Stimulated activated CD4-positive, alpha-beta T cell treated with anti-CD3 and anti-CD28 coated beads, Interleukin-15, amount 100 ng/mL, for 48 hours (primary cell): ENCODE measurements at places on chromosomes 5 and 9.

GRCh38 chr5:91077623-91078022 lies 305.5 kb downstream of the ARRDC3 start:
- no peak for DNase-seq

DNA sequence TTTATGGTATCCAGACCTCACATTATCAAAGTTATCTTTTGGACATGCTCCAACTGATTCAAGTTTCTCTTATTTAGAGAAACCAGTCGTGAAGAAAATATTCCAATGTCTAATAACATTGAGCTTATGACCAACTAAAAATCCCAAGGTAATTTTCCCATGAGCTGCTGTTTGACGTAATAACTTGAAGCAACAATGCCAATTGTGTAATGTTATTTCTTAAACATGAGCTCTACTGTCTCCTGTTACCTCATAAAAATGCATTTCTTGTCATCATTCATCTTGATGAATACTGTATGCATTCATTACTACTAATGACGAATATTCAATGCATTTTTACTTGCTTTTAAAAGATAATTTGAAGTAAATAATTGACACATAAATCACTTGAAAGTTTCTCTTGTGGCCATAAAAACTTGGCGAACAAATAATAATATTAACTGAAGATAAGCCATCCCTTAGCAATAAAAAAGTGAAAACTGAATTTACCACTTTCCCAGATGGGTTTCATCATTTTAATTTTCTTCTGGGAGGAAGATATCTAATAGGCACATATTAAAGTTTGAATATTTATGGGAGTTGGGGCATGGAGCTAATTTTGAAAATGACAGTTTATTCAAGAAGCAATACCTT lies 424 bp upstream of the MARCOL start:
- DNase-seq: no peak

DNA sequence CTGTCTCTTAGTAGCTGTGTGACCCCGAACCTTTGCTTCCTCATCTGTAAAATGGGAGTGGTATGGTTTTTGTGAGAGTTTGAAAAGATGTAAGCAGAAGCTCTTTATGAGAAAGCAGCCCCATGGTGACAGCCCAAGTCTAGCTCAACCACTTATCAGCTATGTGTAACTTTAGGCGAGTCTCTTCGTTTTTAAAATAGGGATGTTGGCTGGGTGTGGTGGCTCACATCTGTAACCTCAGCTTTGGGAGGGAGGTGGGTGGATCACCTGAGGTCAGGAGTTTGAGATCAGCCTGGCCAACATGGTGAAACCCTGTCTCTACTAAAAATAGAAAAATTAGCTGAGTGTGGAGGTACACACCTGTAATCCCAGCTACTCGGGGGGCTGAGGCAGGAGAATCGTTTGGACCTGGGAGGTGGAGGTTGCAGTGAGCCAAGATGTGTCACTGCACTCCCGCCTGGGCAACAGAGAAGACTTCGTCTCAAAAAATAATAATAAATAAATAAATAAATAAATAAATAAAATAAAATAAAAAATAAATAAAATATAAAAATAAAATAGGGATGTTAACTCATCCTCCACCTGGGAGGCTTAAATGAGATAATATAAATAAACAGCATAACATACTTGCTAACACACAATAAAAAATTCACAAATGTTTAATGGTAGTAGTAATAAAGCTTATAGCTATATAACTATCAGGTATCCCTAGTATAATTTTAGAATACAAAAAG lies 71.7 kb downstream of the APBA1 start:
- no peak for DNase-seq

GRCh38 chr5:175572886-175573285 lies 85.0 kb upstream of the HRH2 start:
- no peak for DNase-seq

GRCh38 chr5:139212486-139212885 lies 14.3 kb upstream of the SIL1 start:
- no peak for DNase-seq

DNA sequence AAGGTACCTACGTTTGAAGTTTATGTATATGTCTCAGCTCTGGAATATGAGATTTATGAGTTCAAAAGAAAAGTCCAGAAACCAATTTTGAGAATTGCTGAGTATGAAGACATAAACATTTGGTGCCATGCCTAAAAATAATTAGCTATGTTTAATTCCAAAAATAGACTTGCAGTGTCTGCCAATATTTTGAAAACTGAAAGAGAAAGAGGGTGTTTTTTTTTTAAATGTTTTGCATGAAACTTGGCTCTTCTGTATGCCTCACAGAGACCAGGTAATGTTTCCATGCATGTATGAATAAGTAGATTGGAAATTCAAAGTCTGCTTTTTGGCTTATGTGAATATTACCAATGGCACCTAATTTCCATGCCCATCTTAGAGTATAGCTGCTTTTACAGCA lies 634.4 kb upstream of the C9orf72 start:
- DNase-seq: no peak

DNA sequence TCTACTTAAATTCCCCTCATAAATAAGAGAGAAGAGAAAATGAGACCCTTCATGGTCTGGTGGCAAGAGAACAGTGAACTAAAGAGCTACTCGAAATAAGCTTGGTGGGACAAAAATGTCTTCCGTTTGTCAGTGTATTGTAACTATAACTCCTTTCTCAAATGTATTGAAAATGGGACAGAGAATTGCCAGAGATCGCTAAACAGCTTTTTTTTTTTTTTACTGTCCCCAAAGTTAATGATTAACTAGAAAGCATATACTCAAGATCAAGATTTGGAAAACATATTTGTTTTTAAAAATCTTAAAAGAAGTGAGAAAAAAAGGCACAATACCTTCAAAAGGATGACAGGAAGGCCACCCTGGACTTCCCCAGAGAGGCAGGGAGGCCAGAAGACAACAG lies 206.4 kb upstream of the CTNND2 start:
- DNase-seq: no peak

GRCh38 chr5:1637639-1638481 lies 114.1 kb upstream of the LPCAT1 start:
- DNase-seq: no peak

- no peak for DNase-seq
Measured at GRCh38 chr5:134561871-134562296, 36.4 kb downstream of the JADE2 start.

- DNase-seq: no peak
Measured at GRCh38 chr5:16539169-16539666, 73.6 kb upstream of the ZNF622 start.

DNA sequence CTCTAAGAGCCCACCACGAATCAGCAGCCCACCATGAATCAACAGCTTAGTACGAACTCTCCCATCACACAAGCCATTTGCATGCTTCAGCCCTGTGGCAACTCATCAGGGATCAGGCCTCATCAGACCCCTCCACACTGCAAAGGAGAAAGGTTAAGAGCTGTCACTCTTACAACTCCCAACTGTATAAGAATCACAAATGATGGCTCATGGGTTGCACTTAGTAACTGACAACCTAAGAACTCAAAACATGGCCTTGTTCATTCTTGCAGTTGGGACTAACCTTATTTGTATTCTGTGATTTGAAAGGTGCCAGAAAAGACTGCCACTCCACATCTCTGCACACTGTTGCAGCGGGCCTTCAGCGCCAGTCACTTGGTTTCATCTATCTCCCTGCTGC lies 149.1 kb upstream of the ZNF366 start:
- no peak for DNase-seq

DNA sequence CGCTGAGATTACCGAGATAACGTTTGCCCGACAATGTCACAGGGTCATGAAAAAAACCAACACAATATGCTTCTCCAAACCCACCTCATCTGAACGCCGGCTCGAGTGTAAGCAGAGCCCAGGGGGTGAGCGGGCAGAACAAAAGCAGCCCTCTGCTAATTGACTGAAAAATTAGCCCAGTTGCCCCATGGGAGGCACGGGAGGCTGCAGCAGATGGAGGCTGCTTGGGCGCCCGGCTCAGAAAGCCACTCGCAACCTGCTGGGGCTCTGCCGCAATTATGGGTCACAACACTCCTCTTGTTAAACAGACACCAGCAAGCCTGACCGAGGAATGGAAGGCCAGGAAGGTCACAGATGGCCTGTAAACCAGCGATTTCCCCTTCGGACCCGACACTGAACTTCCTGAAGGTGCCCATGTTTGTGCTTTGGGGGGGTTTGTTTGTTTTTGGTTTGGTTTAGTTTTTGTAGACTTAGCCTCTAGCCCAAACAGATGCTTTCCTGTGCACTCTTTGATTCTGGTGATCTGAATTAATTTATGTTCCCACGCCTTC lies 104.6 kb upstream of the IRX1 start:
- DNase-seq: no peak

GRCh38 chr5:161507591-161507990 lies 38.9 kb downstream of the GABRB2 start:
- no peak for DNase-seq

- DNase-seq: no peak
Measured at GRCh38 chr9:18747595-18747994, 273.6 kb downstream of the ADAMTSL1 start.

GRCh38 chr9:93676310-93677047 lies 100.1 kb downstream of the PHF2 start:
- no peak for DNase-seq

GRCh38 chr9:90433398-90433941 lies 209.2 kb downstream of the DIRAS2 start:
- no peak for DNase-seq

- no peak for DNase-seq
Measured at GRCh38 chr5:33161421-33161820, 279.3 kb upstream of the TARS1 start.

- DNase-seq: no peak
Measured at GRCh38 chr5:97115932-97116331, 26.5 kb downstream of the LIX1 start.

DNA sequence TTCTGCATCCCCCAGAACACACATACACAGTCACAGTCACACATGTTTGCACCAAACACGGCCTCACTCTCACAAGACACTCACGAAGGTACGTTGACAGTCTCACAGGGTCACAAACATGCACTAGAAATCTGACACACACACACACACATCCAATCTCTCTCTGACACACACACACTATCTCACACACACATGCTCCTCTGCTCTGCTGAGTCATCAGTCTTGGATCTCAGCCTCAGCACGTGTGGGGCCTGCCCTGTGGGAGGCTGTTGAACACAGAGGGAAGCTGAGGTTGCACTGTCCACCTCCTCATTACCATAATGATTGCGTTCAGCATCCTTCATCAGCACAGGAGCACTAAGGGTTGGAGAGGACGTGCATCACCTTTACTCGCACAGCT lies 188.8 kb downstream of the MTRR start:
- no peak for DNase-seq

GRCh38 chr9:91835216-91835615 lies 114.8 kb downstream of the ROR2 start:
- DNase-seq: no peak

DNA sequence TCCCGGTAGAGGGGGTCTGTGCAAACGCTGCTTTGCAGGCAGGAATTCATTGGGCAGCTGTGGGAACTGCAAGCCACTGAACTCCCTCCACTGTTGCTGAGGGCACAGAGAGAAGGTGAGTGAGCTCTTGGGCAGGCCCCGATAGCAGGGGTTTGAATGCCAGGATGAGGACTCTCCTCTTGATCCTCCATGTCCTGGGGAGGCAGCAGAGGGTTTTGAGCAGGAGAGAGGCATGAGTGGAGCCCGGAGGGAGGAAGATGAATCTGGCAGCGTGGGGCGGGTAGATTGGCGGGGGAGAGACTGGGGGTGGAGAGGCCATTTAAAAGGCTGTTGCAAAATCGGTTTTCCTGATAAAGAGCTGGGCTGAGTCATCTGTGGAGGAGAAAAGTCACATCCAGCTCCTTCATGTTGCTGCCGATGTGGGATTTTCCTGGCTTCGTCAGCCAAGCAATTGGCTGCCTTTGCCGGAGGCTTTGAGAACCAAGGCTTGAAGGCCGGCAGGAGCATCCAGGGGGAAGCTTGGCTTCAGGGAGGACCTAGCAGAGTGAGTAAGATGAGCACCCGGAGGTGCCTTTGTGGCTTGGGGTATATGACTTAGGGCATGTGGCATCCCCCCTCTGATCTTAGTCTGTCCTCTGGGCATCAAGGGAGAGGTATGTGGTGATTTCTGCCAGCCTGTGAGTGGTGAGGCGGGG lies at the start of gene SYNPO:
TSS of gene SYNPO (plus strand) at position 350 of the 695 bp plus-strand sequence. CDS start 7,616 bp downstream, outside the sequence.
- no peak for DNase-seq

DNA sequence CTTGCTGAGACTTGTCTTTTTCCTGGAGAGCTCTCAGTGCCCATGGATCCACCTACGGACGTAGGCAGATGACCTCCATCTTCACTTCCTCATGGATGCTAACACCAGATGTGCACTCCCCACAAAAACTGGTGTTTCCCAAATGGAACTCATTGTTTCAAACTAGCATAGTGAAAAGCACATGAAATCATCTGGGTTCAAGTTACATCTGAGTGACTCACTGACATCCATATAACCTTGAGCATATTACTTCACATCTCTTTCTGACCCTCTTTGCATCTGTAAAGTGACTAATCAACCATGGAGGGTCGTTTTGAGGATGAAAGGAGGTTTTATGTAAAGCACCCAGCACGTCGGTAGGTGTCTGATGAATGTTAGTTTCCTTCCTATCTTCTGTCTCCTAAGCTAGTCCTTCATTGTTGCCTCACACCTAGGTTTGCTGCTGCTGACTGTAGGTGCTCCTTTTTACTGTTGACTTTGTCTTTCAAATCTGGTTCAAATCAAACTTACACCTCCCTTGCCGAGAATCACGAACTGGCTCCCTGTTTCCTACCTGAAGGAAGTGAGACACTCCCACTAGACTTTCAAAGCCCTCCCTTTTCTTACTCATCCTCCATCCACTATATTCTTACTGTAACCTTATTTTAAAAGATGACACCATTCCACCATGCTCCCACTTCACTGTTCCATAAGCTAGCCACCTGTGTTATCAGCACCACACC lies 10.3 kb downstream of the OCLN start:
- no peak for DNase-seq

DNA sequence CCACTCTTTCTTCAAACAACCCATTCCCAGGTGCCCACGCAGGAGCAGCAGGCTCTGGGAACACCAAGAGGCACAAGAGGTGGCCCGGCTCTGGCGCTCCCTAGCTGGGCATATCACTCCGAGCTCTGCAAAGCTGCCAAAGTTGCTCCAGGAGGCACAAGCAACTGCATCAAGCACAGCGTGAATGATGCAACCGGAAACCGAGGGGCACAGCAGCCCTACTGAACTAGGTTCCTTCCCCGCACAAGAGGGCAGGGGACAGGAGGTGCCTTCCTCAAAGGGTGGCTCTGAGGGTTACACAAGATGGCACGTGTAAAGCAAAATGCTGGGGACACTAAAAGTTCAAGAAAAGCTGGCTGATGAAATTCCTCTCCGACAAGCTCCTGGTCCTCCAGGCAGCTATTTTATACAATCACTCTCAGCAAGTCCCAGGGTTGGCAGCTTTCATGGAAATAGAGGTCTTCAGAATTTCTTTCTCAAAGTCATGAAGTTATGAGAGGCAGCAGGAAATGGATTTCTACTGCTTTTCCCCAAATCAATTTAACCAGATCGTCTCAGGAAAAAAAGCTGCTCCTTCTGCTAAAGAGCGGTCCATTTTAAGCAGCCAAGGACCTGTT lies 22.9 kb downstream of the PSMB7 start:
- DNase-seq: no peak
